ENCODE measurements at places on chromosomes 16 and 17. TPM values are rescaled to one million over a fixed set of nuclear protein-coding genes. Genes with fewer than 3 reads are reported as not detected.

STX1B gene
- total RNA-seq, result 1.4 TPM

ZNF385C gene
- 0.13 TPM for total RNA-seq

OTOA gene
- not detected for total RNA-seq

GCGR gene
- 0.43 TPM for total RNA-seq

WWP2 gene
- 21.3 TPM for total RNA-seq

TM4SF5 gene
- total RNA-seq, result 0.55 TPM

UTS2R gene
- total RNA-seq, result not detected

TBX21 gene
- total RNA-seq, result 0.07 TPM

CES5A gene
- not detected for total RNA-seq

NMRAL1 gene
- total RNA-seq, result 43.2 TPM

SPATA22 gene
- not detected for total RNA-seq

IRF8 gene
- total RNA-seq, result 0.32 TPM

GPR179 gene
- total RNA-seq, result 0.03 TPM

TUBG1 gene
- total RNA-seq, result 145 TPM

MT1H gene
- not detected for total RNA-seq

PLA2G10 gene
- 0.30 TPM for total RNA-seq

RAB37 gene
- total RNA-seq, result 1.0 TPM

Measured in A549 treated with CpdA at 1 μM for 4 hours (cell line).